ENCODE measurements at places on chromosomes 11 and 22. TPM values are rescaled to one million over a fixed set of nuclear protein-coding genes. Genes with fewer than 3 reads are reported as not detected.

DNA sequence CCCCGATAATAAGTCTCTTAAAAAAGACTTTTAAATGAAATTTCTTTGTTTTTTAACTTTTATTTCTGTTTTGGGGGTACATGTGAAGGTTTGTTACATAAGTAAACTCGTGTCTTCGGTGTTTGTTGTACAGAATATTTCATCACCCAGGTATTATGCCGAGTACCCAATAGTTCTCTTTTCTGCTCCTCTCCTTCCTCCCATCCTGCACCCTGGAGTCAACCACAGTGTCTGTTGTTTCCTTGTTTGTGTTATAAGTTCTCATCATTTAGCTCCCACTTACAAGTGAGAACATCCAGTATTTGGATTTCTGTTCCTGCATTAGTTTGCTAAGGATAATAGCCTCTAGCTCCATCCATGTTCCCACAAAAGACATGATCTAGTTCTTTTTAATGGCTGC lies 1.6 kb upstream of the GSTP1 start:
- no peak for DNase-seq

GRCh38 chr22:39933741-39934140 lies 26.5 kb upstream of the TMA7B start:
- DNase-seq = no peak

DNA sequence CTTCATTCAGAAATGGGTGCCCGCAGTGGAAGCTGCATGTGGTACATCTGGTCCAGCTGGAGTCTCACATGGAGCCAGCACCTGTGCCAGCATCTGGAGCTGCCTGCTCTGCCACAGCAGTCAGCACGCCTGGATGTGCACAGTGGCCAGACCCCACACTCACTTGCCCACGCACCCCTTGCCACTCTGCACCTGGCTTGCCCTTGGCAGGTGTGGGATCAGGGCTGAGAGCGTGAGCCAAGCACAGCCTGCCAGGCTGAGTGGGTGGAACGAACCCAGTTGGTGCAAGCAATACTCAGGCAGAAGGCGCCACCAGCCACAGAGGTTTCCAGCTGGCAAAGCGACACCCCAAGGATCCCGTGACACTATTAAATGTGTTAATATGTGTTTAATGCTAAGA lies 95.5 kb upstream of the AMOTL1 start:
- DNase-seq = no peak

GRCh38 chr11:93831343-93832127 lies 18.9 kb downstream of the VSTM5 start:
- DNase-seq = no peak

The OR51F2 gene
- total RNA-seq = not detected

DNA sequence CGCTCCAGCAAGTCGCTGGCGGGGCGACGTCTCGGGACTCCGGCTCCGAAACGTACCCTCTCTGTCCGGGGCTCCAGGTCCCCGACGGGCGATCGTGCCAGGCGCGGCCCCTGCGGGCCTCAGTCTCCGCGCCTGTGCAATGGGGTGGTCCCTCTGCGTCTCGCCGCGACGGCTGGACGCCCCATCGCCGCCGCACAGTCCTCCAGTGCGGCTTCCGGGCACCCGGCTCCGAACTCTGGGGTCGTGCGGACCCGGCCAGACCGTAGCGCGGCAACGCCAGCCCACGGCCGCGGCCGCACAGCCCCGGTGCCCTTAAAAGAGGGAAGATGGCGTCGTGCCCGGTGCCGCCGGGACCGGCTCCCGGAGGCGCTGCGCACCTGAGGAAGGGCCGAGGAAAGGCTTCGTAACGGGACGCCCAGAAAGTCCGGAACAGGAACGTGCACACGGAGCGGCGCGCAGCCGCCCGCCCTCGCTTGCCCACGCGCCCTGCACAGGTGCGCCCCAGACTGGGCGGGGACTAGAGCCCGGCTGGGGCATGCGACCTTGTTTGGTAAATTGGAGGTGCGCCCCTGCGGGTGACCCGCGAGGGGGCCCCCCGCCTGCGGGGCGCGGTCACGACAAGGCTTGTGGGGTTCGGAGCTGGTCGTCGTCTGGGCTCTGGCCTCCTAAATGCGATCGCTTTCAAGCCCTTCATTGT lies 525 bp downstream of the BIK start:
- DNase-seq = peak; percentile 38

The LRRC55 gene
- total RNA-seq = not detected

The HBD gene
- not detected for total RNA-seq

DNA sequence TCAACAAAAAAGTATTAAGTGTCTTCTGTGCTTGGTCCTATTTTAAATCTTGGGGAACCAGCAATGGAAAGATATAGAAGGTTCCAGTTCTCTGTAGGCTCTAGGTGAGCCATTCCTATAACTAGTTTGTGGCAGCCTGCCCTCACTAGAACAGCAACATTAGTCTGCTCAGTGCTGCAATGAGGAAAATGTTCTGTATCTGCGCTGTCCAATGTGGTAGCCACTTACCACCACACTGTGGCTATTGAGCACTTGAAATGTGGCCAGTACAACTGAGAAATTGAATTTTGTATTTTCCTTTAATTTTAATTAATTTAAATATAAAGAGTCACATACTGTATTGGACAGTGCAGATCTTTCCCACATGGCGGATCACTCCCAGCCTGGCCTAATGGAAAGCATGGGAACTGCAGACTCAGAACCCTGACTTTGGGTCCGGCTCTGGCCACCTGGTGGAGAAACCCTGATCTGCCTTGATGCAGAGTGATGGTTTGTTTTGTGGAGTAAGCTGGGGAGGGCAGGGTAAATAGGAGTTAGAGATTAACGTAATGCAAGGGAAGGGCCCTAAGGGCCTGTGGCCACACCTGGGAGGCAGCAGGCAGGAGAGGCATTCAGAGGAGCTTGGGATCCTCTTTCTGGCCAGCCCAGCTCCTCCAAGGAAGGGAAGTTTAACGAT lies 101.0 kb downstream of the ME3 start:
- DNase-seq = no peak

DNA sequence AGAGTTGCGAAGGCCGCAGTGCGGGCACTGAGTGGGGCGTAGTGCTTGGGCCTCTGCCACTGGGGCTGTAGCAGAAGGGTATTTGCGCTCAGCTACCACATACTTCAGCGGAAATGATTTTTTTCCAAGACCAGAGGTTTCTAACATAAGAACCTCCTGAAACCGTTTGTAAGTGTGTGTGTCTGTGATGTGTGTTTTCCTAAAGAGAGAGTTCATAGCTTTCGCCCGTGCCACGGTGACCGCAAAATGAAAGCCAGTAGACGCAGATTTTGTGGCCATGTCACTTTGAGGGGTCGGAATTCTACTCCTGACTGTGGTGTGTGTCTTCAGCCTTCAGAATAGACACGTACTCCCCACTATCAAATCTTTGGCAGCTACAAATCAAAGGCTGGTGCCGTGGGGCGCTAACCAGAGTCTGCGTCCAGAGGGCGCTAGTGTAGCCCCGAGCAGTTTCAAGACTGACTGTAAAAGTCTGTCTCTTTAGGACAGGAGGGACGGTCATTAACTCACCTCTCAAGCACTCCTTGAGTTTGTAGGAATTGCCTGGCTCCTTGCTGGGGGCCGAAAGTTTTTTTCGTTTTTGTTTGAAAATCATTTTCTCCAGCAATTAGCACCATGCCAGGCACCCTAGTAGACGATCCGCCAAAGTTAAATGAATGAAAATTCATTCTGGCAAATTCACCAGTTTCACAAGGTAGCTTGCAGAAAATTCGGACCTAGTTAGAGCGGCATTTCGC lies 2.5 kb upstream of the CALCA start:
- DNase-seq = peak; percentile 27

DNA sequence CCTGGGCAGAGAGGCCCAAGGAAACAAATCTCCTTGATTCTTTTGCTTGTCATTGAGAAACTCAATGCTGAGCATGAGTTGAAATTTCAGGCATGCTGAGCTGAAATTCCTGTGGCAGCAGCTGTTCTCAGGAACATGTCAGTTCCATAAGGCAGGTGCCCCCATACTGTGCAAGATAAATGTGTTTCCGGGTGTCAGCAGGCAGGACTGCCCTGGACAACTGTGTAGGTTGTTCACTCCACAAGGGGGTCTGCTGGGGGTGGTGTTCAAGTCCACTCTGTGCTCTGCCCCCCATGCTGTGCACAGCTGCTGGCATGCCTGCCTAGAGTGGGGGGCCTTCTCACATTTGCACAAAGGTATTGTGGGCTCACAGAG lies 133.7 kb downstream of the CTTN start:
- DNase-seq = no peak

GRCh38 chr11:12799334-12799835 lies 125.2 kb downstream of the TEAD1 start:
- DNase-seq = no peak

DNA sequence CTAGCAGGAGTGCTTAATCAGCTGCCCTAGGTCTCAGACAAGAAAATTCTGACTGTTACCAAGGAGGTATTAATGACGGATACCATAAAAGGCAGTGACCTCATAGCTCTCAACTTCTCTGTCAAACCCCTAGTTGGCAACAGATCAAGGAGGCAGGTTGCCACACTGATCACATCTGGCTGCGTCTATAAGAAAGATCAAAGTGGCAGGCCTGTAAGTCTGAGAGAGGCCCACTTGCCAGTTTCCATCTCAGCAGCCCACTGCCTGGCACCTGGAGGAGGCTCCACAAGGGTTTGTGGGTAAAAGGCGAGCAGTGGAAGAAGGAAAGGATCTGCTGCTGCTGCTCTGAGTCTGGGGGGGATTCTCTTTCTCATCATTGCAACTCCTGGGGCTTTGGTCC lies 239.6 kb upstream of the MPPED2 start:
- no peak for DNase-seq

The KRTAP5-2 gene
- not detected for total RNA-seq

GRCh38 chr11:96197103-96197502 lies 145.9 kb downstream of the MAML2 start:
- no peak for DNase-seq

Measured in CD8-positive, alpha-beta memory T cell (primary cell).